ENCODE measurements at places on chromosomes 3 and 15.

DNA sequence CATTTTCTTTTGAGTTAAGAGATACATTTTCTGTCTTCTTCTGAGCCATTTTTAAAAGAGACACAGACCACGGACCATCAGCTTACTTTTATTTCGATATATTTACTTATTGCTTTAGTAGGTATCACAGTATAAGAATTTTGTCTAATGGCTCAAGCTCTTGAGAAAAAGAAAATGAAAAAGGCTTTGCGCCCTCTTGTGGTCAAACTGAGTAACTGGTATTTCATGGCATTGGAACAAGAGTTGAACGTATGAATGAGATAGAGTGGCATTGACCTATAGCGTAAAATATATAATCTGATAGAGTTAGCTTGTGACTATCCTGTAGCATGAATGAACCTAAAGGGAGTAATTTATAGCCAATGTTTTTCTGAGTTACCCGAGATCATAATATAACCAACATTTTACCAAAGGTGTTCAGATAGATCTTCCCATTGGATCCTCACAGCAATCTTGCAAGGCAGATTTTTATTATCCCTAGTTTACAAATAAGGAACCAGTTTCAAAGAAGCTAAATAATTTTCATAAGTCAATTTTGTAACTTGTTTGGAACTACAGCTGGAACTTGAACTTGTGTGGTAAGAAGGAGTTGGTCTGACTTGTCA lies 154.6 kb downstream of the POLR2M start:
- no peak for DNase-seq

- DNase-seq = no peak
Measured at GRCh38 chr3:149466192-149466591, 8.3 kb upstream of the TM4SF4 start.

DNA sequence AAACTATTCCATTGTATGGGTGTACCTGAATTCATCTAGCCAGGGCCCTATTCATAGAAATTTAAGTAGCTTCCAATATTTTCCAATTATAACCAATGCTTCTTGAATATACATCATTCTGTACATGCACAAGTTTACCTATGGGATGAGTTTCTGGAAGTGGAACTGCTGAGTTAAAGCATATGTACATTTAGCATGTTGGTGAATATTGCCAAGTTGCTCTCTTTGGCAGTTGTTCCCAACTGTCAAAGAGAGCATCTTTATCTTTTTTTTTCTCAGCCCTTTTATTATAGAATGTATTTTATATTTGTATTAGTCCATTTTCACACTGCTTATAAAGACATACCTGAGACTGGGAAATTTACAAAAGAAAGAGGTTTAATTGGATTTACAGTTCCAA lies 8.3 kb upstream of the CCK start:
- no peak for DNase-seq

- DNase-seq = no peak
Measured at GRCh38 chr3:10513306-10513705, 7.9 kb upstream of the ATP2B2 start.

DNA sequence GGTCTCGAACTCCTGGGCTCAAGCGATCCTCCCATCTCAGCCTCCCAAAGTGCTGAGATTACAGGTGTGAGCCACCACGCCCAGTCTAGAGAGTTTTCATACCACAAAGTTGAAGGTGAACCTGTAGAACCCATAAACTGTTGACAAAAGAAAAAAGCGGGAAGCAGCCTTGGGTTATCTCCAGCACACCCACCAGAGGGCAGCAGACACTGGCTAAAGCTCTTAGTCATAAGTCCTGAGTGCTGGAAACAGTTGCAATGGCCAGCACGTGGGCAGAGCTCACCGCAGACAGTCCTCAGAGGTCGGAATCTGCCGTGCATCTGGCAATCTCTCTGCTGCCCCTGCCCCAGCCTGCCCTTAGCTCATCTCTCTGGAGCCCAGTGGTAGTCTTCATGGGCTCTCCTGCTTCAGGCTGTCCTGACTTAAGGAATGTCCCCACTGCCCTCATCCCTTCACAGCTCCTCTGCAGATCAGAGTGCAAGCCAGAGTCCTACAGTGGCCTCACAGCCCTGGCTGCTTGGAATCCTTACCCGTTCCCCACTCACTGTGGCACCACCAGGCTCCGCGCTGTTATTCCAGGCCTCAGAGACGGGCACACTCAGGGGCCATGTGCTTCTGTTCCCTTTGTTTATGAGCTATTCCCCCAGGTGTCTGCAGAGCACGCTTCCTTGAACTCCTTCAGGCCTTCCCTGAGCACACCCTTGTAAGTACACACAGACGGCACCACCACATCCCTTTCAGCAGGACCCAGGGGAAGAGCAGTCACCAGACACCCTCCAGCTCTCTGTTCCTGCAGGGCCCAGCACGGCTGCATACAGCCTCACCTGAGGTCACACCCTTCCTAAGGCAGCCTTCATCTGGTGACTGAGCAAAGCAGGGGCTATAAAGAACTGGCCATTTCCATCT lies 8.8 kb upstream of the ELP6 start:
- DNase-seq = peak; percentile 33

DNA sequence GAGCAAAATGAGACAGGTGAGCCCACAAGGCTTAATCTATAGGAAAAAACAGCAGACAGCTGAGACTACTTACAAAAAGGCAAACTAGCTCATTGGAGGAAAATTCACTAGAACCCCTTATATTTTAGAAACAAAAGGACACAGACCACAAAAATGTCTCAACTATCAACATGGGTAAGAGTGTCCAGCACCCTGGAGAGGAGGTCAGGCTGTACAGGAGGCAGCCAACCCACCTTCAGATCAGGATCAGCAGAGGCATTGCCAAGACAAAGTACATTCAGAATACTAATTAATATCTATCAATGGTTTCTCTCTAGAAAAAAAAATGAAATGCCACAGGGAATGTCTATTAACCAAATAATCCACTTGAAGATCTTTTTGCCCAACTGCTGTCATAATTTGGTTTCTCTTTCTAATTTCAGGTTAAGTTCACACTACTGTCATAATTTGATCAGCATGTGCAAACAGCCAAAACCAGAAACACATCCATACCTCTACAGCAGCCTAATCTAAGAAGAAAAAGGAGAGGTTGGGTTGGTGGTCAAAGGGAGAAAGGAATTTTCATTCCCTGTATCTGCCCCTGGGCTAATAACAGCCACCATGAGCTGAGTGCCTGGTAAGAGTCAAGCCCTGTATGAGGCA lies 26.0 kb upstream of the THBS1 start:
- no peak for DNase-seq

DNA sequence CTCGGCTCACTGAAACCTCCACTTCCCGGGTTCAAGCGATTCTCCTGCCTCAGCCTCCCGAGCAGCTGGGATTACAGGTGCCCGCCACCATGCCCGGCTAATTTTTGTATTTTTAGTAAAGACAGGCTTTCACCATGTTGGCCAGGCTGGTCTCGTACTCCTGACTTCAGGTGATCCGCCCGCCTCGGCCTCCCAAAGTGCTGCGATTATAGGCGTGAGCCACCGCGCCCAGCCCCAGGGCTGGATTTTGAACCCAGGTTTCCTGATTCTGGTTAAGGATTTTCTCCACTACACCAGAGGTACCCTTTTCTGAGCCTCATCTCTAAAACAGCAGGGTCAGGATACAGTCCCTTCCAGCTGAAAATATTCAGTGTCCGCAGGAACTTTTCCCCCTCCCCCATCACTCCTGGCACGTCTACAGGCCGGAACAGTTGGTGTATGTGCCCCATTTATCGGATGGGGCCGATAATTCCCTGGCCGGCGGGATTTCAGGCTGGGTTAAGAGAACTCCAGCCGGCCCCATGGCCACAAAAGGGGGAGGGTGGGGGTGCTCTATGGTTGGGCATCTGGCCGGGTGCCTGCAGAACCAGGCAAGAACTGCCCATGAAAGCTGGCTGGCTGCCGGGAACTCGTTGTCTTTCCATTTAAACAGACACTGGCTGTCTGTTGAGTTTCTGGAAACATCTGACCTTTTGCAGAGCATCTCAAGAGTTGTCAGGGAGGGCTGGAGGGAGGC lies 26.8 kb upstream of the SEMA4B start:
- DNase-seq = no peak

DNA sequence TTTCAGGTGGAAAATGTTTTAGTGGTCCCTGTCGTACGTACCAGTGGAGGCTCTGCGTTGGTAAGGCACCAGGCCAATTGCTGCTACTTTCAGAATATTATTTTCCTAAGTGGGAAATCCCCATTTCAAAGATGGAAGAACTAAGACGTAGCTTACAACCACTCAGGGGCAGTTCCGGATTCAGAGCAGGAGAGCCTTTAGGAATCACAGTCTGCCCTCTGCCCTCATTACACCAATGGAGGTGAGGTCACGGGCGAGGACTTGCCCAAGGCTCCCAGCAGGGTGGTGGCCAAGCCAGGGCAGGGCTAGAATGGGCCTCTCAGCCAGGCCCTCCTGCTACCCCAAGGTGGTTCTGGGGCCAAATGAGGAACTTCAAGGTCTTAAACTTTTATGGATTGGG lies 72.6 kb downstream of the RASGRF1 start:
- DNase-seq = no peak

- no peak for DNase-seq
Measured at GRCh38 chr15:85718271-85718971, 76.3 kb downstream of the KLHL25 start.

DNA sequence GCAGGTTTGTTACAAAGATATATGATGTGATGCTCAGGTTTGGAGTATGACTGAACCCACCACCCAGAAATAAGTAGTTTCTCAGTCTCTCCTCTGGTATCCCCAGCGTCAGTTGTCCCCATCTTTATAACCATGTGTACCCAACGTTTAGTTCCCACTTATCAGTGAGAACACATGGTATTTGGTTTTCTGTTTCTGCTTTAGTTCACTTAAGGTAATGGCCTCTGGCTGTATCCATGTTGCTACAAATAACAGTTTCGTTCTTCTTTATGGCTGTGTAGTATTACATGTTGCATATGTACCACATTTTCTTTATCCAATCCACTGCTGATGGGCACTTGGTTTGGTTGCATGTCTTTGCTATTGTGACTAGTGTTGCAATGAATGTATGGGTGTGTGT lies 132.3 kb downstream of the LMLN start:
- DNase-seq = no peak

DNA sequence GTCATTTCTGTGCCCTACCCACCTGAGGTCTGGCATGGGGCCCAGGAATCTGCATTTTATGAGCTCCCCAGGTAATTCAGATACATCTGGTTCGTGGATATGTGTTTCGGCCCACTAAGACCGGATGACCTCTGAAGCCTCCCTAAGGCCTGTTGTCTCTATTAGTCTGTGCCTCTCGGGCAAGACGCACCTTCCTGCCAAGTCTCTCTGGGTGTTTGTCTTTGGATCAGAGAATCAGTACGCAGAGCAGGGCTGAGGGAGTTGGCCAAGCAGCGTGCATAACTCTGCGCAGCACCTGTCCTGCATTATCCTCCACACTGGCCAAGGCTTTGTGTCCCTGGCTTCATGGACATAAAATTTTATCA lies 181.0 kb downstream of the THSD4 start:
- no peak for DNase-seq

DNA sequence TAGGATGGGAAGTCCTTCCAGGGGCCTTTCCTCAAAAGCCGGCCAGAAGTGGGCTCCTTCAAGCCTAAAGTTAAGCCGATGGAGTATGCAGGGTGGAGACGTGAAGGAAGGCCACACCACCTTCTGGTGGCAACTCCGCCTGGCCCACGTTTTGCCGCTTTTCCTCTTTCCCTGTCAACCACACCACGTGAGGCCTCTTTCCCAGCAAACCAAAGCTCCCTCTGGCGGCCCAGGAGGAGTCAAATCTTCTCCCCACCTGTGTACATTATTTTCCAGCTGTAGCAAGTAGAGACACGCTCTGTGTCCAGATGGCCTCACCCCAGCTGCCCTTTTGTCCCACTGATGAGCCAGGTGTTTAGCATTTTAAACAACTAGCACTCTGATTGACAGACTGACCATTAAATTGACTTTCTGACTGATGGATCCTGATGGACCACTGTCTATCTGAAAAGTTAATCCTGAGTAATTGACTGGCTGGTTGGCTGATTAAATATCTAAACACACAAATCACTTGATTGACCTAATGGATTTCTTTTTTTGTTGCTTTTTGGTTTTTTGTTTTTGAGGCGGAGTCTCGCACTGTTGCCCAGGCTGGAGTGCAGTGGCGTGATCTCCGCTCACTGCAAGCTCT lies 59.6 kb upstream of the ZBTB38 start:
- DNase-seq = no peak

- no peak for DNase-seq
Measured at GRCh38 chr15:44763187-44763586, 26.9 kb downstream of the TRIM69 start.

DNA sequence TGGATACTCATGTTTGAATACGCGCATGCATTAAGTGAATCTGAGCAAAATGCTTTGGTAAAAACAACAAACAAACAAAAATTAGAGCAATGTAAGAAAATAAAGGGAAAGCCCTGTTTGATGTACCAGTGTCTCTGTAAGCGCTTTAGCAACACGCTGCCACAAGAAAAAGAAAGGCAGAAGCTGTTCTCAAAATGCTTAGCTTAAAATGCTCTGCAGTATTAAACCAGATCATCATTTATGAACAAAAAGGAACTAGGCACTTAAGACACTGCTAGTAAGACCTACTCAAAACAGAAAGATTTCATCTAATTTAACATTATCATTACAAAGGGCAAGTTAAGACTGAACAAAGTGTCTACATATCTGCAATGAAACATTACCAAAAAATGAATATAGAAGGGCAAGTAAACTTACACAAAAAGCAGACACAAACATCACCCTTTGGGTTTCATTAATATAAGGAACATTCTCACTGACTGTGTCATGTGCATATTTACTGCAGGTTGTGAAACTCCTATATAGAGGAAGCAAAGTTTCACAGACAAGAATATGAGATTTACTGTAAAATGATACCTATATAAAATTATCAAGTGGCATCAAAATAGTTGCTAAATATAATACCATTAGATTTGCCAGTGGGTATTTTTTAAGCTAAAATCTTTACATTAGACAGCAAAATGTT lies 102.1 kb downstream of the FBXL22 start:
- no peak for DNase-seq

DNA sequence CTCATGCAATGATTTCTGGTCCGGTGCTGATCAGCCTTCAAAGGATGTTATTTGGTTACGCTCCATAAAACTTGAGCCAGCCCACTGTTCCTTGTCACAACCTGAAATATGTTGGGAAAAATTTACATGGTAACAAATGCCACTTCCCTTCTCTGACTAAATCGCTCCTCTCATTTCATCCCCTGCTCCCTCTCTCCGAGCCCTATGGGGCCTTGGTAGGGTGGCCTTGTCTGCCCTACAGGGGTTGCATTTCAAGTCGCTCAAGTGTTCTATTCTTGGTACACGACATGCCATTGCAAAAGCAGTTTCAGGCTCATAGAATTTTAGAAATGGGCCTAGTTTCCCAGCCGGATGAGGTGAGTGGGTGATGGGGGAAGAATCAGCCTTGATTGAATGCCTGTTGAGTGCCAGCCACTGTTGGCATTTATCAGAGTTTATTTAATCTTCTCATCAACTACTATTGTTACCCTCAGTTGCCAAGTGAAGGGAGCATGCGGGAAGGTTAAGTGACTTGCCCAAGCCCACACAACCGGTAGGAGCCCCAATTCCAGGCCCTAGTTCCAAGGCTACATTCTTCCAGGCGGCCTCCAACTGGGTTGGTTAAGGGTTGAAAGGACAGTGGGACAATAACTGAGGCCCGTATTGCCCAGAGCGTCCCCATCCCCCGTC lies 961 bp upstream of the ABHD2 start:
- no peak for DNase-seq

- no peak for DNase-seq
Measured at GRCh38 chr15:31347067-31347975, 20.7 kb downstream of the KLF13 start.

GRCh38 chr15:80654299-80654698 lies 40.8 kb upstream of the ABHD17C start:
- DNase-seq = no peak
